GM12891 (cell line): ENCODE measurements at places on chromosomes 2 and 18.

GRCh38 chr2:42239811-42240210 lies 70.7 kb downstream of the EML4 start:
- DNase-seq: no peak

DNA sequence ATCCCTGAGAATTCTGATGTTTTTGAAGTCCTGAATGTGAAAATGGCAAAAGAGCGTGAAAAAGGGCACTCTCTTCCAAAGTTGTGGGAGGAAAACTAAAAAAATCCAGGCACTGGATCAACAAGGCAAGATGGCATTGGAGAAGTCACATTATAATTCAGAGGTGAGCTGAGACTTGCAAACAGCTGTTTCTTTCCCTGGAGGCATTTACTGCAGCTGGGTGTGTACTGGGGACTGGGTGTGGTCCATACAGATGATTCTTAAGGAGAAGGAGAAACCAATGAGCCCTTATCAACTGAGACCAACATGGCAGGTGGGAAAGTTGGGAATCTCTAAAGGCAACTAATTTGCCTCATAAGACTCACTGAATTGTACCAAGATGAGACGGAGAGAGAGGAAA lies 313.9 kb downstream of the TRIB2 start:
- DNase-seq: no peak

- DNase-seq: no peak
These were observed 669.1 kb downstream of the GALR1 start for GRCh38 chr18:77918730-77919129.

- DNase-seq: no peak
These were observed 1281.9 kb upstream of the PIK3C3 start for GRCh38 chr18:40673150-40673549.

GRCh38 chr2:124112206-124112605 lies 87.1 kb downstream of the CNTNAP5 start:
- DNase-seq: no peak

GRCh38 chr18:72207280-72207679 lies 336.9 kb downstream of the CBLN2 start:
- DNase-seq: no peak

DNA sequence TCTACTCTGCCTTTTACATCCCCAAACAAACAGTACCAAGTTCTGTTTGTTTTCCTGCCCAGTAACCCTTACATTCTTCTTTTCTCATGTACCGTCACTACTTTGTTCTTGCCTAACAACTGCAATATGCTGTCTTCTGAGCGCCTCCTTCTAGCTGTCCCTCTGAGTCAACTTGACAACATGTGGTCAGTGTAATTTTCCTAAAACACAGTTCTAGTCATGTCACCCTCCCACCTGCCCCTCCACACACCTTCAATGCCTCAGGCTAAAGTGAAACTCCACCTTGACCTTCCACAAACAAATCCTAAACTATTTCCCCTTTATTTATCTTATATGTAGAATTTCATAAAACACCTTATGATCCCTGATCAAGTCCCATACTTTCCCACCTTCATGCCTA lies 124.6 kb upstream of the CD302 start:
- DNase-seq: no peak

GRCh38 chr2:119550346-119550745 lies 6.1 kb downstream of the CFAP221 start:
- no peak for DNase-seq

GRCh38 chr2:45652090-45653031 lies 886 bp downstream of the PRKCE start:
- DNase-seq: no peak

- DNase-seq: no peak
These were observed 132.9 kb upstream of the MSH6 start for GRCh38 chr2:47650001-47650535.

DNA sequence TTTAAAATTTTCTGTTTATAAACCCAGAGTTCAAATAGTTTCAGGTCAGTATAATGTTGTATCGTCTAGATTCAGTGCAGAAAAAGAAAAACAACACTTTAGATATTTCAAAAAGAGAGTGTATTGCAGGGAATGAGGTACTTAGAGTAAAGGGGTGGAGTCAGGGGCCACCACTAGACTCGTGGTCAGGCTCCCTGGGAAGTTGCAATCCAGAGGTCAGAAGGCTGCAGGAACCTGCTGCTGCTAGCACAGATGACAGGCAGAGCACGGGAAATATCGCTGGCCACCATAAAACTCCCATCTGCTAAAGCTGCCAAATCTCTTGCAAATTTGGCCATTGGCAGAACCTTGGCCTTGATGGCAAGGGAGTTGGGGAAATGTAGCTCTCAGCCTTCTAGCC lies 64.6 kb downstream of the THNSL2 start:
- DNase-seq: no peak

- DNase-seq: no peak
These were observed 934 bp downstream of the MYO5B start for GRCh38 chr18:50193796-50194630.

- DNase-seq: no peak
These were observed 183.6 kb downstream of the THADA start for GRCh38 chr2:43412114-43412753.

GRCh38 chr2:223113161-223113560 lies 61.2 kb downstream of the KCNE4 start:
- DNase-seq: no peak

DNA sequence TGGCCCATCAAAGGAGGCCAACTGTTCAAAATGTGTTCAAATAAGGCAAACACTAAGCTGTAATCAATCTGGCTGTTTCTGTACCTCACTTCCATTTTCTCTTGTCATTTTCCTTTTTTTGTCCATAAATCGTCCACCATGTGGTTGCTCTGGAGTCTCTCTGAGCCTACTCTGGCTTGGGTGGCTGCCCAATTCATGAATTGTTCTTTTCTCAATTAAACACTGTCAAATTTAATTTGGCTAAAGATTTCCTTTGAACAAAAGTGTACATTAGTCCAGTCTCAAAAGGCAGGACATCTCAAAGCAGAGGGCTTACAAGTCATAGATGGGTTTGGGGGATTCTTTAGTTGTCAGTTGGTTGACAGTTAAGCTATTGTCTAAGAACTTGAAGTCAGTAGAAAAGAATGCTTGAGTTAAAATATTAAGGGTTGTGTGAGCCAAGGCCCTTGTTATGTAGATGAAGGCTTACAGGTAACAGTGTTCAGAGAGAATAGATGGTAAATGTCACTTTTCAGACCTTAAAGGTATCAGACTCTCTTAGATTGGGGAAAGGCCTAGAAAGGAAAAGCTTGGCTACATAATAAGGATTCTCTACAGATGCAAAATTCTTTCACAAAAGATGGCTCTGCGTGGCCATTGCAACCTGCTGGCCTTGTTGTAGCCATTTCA lies 831.2 kb upstream of the CDH2 start:
- DNase-seq: no peak

DNA sequence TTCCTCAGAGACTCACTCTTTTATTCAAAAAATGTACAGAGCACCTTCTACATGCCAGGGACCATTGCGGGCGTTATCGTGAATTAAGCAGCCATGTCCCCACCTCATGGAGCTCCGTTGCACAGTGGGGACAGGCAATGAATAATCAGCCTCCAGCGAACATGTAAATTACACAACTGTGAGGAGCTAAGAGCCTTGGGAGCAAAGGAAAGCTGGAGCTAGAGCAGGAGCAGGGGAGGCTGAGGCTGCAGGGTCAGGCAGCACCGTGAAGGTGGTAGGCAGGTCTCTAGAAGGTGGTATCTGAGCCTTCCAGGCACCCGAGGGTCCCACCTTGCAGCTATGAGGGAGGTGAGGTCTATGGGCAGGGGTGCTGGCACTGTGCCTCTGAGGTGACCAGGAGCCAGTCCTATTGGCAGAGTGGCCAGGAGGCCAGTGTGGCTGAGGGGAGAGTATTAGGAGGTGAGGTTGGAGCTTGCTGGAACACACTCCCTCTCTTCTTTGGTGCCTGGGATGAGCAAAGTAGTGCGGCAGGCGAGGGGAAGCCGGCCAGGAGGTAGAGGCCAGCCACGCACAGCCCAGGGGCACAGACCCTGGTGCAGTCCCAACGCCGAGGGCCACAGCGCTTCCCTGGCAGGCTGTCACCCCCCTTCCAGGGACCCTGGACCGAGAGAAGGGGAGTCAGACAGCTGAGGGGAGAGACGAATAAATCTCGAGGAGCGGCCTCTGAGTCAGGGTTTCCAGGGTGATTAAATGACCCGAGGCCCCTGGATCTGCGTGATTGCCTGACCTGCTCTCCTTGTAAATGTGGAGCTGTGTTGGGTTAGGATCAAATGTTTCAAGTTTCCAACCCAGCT lies 167.3 kb downstream of the SEPTIN10 start:
- no peak for DNase-seq

DNA sequence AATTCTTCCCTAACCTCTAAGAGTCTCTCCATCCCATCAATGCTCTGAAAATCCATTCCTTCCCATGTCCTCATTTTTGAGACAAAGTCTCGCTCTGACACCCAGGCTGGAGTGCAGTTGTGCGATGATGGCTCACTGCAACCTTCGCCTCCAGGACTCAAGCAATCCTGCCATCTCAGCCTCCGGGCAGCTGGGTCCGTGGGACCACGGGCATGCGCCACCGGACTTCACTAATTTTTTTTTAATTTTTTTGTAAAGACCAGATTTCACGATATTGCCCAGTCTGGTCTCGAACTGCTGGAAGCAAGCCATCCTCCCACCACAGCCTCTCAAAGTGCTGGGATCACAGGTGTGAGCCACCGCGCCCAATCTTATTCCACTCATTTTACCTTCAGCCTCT lies 1.6 kb downstream of the FEZ2 start:
- DNase-seq: no peak

GRCh38 chr18:27483276-27483675 lies 298.2 kb upstream of the CHST9 start:
- DNase-seq: no peak
